ENCODE measurements at places on chromosomes 11 and 22. TPM values are rescaled to one million over a fixed set of nuclear protein-coding genes. Genes with fewer than 3 reads are reported as not detected.

DNA sequence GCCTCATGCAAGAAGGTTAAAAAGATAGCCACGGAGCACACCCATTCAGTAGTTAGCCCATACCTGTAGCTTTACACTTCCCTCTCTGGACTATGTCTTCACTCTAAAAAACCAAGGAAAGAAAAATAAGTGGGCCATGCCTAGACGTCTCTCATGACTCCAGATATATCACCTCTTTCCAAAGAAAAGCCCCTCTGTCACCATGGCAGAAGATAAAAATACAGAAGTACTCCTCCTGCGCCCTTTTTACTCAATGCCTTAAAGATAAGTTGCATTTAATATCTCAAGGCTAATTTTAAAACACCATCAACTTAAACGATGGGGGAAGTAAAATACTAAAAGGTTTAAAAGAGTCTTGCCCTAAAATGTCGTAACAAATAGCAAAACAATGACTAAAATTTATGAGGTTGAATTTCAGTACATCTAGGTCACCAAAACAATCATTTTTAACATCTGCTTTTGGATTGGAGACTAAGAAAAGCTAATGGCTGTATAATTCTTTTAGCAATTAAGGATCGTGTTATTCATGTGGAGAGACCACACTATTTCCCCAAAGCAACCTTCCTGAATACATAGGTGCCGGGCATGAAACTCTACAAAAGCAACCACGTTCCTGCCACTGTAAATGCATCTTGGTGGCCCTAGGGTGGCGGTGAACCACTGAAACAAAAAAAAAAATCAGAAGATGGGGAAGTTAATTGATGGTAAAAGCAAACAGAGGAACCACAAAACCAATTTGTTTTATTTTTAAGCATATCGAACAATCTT is 46.0 kb downstream of the CELF1 start:
- DNase-seq, result no peak

- DNase-seq, result no peak
These were observed 10.9 kb upstream of the NAALADL1 start for GRCh38 chr11:65069217-65069616.

- no peak for DNase-seq
These were observed 1.8 kb upstream of the VSTM5 start for GRCh38 chr11:93852242-93852641.

DNA sequence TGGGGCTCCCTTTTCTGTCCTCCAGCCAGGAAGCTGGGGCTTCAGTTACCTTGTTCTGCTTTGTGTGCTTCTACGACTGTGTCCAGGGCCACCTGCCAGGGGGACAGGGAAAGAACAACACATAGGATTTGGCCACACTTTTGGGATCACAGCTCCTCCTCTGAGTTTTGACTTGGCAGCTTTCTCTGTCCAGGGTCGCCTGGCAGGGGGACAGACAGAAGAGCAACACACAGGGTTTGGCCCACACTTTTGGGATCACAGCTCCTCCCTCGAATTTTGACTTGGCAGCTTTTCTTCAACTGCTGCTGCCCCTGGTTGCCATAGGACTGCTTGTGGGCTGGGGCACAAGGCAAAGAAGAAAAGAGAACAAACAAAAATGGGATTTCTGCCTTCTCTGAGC is 19.1 kb downstream of the INCENP start:
- no peak for DNase-seq

KCNJ1 gene
- total RNA-seq, result not detected

DNA sequence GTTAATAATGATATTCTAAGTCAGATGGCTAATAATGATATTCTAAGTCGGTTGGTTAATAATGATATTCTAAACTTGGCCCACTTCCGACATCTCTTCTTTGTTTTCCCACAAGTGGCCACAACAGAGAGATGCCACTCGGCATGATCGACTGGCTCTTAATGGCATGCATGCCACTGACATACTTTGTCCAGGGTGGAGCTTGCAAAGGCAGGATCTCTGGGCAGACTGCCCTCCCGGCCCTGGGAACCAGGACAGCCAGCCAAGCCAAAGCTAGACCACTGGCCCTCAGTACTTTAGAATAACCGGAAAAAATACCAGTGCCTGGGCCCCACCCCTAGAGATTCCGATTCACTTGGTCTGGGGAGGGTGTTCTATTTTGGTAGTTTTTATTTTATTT is 78.1 kb downstream of the KIAA1671 start:
- DNase-seq, result no peak

Measured in natural killer cell (primary cell).